ELF-1 (cell line): ENCODE measurements at places on chromosomes 2 and 18.
A peak's percentile ranks its signal among the peaks of the same experiment; 100 is the strongest.

DNA sequence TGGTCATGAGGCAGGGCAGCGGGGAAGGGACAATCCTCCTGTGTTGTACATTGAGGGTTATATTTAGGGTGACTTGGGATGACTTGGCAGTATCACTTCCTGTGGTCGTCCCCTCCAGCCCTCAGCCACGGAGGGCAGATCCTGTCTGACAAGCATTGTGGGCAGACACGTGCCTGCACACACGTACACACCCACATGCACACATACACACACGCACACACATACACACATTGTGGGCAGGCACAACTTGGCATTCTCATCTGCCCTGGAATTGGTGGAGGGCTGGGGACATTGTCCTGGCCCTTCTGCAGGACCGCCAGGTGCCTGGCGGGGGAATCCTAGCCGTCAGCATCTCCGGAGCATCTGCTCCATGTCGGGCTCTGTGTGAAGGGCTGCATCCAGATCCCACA, 47.6 kb downstream of the ODC1 start:
- no peak for DNase-seq

DNA sequence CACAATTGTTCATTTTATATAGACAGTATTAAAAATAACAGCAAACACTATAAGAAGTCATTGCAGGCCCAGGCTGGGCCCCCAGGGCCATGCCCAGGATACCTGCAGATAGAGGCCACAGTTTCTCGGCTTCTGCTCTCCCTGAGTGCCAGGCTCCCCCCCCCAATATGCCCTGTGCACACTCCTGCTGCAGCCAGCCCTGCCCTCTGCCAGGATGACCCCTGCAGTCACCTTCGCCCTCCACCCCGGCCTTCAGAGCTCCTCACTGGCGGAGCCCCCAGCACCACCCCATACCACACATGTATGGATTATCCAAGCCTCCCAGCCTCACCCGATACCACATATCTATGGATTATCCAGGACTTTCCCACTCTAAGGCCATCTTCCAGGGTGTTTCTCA, 104.5 kb downstream of the TPO start:
- no peak for DNase-seq

DNA sequence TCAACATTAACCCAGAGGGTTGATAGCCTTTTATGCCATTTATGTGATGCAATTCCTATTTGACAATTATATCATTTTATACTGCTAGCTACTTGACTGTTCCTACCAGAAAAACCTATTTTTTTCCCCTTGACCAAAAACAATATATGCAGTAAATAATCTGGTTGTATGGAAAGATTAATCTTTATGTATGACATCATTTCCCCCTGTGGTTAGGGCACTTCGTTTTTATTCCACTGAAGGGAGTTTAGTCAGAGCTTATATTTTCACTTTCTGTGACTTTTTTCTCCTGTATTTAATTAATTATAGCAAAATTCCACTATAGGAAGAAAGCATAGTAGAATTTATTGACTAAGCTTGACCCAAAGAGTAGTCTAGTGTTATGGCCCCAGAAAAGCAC, 107.6 kb downstream of the HAUS1 start:
- no peak for DNase-seq

DNA sequence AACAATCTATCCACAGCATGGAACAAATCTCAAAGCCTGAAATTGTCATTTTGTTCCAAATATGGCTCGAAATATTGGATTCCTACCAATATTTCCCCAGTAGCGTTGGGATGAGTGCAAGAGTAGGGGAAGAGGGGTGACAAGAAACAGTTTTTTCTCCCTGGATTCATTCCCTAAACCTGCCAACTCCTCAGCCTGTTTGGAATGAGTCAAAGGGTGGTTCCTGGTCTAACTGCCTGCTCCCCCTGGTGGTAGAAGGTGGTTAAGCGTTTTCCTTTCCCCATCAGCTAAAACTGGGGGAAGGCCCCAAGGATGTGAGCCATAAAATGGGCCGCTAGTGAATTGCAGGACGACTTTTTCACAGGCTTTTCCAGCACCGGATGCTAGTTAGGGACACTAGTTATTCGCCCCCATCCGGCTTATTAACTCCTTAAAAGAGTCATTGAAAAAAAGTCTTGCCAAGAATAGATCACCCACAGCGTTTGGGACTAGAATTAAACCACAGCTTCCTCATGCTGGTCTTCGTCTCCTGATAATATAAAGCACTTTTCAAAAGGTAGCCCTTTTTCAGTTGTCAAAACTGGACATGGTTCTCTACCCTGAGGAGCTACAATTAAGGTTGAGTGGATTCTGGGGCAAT, 72.5 kb downstream of the DHRS9 start:
- peak; percentile 80 for DNase-seq

- DNase-seq: no peak
Measured at GRCh38 chr2:55430211-55430975, 10.7 kb upstream of the CCDC88A start.

GRCh38 chr2:219186754-219187456, 8.8 kb downstream of the RETREG2 start:
- no peak for DNase-seq

DNA sequence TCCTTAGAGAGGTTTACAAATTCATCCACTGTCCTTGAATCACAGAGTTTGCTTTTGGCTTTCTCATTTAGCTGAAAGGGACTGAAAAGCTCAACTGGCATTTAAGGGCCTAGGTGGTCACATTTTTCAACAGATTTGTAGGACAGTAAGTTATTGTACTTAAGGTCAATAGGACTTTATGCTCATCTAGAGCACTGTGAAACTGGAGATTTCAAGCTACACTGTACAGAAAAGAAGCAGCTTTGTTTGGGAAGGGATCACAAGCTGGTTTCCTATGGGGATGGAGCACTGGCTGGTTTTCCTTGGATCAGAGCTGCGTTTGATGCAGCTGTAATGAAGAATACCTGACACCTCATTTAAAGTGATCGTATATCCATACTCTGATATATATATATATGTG, 482.7 kb downstream of the FBXO15 start:
- no peak for DNase-seq

DNA sequence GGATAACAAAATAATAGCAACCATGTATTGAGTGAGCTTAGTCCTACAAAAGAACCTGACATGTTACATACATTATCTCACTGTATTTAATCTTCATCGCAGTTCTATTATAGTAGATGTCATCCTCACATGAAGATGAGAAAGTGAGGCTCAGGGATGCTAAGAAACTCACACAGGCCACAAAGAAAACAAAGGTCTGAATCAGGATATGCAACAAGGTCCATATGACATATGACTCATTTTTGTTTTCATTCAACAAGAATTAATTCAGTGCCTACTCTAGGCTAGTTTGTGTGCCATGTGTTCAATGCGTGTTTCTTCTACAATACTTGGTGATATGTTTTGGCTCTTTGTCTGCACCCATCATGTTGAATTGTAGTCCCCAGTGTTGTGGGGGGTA, 219.7 kb upstream of the EPHA4 start:
- no peak for DNase-seq

DNA sequence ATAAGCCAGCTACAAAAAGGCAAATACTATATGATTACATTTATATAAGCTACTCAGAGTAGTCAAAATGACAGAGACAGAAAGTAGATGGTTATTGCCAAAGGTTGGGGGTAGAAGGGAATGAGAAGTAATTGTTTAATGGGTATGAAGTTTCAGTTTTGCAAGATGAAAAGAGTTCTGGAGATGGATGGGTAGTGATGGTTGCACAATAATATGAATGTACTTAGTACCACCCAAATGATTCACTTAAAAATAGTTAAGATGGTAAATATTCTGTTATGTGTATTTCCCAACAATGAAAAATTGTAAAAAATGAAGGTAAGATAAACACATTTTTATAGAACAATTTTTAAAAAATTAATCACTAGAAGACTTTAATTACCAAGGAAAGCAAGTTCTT, 448.4 kb downstream of the ADCYAP1 start:
- DNase-seq: no peak

GRCh38 chr2:220664272-220665107, 907.6 kb downstream of the EPHA4 start:
- DNase-seq: no peak

DNA sequence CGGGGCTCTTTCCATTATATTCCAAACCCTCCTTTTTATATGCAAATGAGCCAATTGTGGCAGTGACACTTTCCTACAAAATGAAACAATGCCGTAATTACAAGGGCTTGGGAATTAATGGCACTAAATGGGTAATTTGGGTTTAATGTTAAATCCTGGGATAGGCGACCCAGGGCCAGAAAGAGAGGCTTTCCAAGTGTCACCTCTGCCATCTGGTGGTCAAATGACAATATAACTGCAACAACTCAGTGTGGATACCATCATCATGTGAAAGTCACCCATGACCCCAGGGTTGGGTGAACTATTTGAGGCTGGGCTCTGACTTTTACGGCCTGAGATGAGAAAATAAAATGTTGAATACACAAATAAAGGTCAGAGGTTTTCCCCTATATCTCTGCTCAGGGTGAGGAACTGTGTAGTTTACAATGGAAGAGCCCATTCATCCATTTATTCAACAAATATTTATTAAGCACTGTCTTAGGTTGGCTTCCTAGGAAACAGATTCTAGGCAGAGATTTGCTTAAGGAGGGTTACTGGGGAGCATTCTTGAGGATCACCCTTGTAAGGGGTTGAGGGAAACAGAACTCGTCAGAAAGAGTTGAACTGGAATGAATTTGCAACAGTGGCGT, 13.6 kb upstream of the THADA start:
- DNase-seq: peak; percentile 50

GRCh38 chr2:16105669-16106281, 165.4 kb downstream of the MYCN start:
- DNase-seq: peak; percentile 93

- peak; percentile 65 for DNase-seq
Measured at GRCh38 chr2:36371928-36372391, 16.4 kb downstream of the CRIM1 start.

DNA sequence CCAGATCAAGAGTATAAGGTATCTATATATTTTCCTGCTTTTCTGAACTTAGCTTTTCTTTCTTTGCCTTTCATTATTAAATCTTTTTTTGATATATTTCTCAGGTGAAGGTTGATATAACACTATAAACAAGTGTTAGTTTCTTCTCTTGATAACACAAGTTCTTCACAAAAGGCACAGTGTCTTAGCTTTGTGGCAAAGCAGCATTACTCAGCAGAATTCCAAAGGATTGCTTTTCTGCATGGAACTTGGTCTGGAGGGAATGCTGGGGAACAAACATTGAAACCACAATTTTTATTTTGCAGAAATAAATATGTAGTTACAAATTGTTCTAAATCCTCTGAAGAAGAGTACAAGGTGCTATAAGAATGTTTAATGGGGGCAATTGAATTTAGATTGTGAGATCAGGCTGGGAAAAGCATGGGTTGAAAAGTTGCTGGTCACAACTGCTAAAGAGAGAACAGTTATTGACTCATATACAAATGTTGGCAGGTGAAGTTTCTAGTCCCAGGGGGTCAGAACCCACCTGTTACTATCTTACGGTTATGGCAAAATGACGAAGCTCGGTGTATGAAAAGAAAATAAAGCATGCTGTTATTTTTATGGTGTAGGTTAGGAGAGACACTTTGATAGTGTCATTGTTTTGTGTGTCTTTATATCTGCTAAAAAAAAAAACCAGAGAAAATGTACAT, 68.2 kb downstream of the UBR3 start:
- no peak for DNase-seq
